BJ (cell line): ENCODE measurements at places on chromosomes 2 and 18. TPM values are rescaled to one million over a fixed set of nuclear protein-coding genes. Genes with fewer than 3 reads are reported as not detected.

Gene CDKL4
- polyA plus RNA-seq: not detected in 2 replicates

Gene RAB6C
- polyA plus RNA-seq: not detected in 2 replicates

Gene DNAJC5G
- polyA plus RNA-seq: not detected in 2 replicates

Gene POTEC
- not detected in 2 replicates for polyA plus RNA-seq

Gene SULT1C4
- 0.05 TPM in 1 of 2 replicates, not detected in the other for polyA plus RNA-seq

Gene GCG
- not detected in 2 replicates for polyA plus RNA-seq

Gene ALPI
- not detected in 2 replicates for polyA plus RNA-seq

GRCh38 chr18:40841063-40841462, 1114.0 kb upstream of the PIK3C3 start:
- DNase-seq: no peak

DNA sequence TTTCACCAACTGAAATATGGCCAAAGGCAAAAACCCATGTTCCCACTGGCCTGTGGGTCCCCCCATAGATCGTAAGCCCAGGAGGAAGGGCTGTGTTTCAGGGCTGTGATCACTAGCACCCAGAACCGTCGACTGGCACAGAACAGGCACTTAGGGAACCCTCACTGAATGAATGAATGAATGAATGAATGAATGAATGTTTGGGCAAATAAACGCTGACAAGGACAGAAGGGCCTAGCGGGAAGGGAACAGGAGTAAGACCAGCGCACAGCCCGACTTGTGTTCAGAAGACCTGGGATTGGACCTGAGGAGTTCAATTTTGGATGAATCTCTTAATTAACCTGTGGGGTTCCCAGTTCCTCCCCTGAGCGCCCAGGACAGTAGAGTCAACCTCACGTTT, 76.2 kb downstream of the TPO start:
- no peak for DNase-seq

DNA sequence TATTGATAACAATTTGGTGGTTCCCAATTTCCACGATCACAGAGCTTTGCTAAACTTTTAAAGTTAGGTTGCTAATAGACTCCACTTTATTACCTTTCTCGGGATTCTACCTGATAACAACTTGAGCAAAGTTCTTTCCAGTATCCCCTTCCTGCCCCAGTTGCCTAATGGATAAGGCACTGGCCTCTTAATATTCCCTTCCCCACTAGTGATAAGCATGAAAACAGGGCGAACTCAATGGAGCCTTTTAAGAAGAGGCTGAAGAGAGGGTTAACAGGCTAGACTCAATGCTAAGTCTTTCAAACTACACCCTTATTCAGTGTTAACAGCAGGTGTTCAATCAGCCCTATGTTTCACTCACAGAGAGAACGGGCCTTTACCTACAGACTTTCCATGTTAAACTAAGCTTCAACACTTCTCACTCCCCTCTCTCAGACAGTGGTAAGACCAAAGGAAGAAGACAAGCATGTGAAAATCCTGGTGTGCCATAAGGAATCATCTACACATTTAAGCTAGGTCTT, 75.8 kb downstream of the ANKRD44 start:
- DNase-seq: no peak

- DNase-seq: no peak
Measured at GRCh38 chr2:33526921-33527320, 50.5 kb downstream of the RASGRP3 start.

DNA sequence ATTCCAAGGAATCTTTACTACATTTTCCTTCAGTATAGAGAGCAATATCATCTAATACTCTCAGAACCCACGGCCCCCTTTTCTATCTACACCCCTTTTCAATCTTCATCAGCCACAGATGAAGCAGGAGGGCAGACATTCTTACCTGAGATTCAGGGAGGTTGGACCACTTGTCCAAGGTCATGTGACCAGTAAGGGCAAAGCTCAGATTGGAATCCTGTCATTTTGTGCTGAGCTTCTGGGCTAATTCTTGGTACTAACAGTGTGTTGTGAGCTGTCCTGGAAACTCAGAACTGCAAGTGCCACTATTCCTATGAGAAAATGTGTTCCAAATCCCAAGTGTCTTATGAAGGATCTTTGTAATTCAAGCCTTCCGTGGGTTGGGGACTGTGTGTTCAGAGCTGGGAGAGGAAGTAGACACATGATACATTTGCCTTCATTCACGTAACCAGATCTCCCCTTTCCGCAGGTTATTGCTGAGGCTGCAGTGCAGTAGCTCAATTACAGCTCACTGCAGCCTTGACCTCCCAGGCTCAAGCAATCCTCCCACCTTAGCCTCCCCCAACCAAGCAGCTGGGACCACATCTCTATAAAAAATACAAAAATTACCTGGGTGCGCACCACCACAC, 3.3 kb downstream of the CHRNA1 start:
- DNase-seq: no peak

GRCh38 chr2:234476766-234477165, 20.1 kb downstream of the ARL4C start:
- DNase-seq: no peak

DNA sequence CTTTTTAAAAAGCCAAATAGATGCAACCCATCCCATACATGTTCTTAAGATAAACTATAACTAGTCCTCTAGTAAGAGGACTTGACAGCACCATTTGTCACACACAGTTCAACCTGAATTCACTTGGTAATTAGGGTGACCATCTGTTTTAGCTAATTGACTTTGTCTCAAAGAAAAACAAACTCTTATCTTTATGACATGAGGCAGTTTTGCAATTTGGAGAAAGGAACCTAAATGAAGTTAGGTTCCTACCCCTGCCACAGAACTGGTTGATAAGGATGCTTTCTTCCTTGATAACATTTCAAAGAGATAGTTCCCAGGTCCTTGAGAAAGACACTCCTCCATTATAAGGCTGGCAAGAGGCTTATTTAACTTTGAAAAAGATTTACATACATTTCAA, 57.4 kb upstream of the LRRTM1 start:
- no peak for DNase-seq

DNA sequence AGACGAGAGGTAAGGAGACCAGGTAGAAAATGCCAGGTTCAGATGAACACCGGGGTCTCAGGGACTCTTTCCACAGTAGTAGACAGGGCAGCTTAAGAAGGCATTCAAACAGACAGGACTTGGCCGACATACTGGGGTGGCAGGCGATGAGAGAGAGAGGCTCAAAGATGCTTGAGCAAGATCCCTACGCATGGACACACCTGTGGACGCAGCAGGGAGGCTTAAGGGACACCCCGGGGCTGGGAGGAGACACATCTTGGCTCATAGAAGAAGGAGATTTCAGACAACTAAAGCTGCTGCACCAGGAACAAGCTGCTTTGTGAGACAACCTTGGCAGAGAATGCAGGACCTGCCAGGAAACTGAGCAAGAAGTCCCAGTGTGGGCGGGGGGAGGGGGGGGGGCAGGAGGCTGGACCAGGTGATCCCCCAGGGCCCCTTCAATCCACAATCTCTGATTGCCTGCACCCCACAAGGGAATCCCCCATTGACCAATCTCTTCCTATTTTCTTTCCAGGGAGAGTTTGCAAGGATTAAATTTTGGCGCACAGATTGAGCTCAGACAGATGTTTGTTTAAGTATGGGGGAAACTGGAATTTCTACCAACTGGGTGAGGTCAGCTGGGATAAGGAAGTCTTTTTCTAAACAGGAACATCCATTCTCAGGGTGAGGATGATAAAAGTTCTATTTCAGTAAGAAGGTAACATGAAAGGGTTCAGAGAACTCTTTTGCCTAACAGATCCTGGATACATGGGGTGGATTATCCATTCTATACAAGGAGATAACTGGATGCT, 400.7 kb downstream of the NBAS start:
- DNase-seq: no peak

GRCh38 chr2:241666627-241667400, 19.8 kb downstream of the DTYMK start:
- no peak for DNase-seq

GRCh38 chr2:149089068-149089467, 50.6 kb downstream of the LYPD6B start:
- DNase-seq: no peak

DNA sequence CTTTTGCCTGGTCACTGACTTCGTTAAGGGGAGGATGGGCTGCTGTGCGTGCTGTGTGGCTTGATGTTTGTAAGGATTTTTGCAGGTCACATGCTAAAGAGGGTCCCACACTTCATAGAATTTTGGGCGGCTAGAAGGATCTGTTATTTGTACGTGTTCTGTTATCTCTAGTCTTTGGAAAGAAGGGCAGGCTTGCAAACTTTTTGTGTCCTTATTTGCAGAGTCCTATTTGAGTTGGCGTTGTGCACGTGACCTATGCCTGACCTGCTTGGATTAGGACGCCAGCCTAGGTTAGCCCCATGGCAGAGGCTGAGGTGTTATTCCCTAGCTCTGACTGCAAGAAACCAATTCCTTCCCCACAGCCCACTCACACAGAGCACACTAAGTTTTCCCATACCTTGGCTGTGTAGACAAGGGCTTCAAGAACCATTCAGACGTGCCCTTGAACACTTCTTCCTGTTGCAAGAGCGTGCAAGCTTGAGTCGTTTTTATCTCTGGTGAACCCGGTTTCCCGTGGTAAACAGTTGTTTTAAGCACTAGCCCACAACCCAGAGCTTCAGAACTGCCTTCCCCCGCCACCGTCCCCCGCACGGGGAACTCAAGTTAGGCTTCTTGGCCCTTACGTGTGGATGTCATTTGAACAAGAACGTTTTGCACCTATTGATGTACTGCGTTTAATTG, 94.6 kb downstream of the LDLRAD4 start:
- no peak for DNase-seq

- no peak for DNase-seq
Measured at GRCh38 chr2:34738691-34739090, 1139.6 kb upstream of the FAM98A start.

DNA sequence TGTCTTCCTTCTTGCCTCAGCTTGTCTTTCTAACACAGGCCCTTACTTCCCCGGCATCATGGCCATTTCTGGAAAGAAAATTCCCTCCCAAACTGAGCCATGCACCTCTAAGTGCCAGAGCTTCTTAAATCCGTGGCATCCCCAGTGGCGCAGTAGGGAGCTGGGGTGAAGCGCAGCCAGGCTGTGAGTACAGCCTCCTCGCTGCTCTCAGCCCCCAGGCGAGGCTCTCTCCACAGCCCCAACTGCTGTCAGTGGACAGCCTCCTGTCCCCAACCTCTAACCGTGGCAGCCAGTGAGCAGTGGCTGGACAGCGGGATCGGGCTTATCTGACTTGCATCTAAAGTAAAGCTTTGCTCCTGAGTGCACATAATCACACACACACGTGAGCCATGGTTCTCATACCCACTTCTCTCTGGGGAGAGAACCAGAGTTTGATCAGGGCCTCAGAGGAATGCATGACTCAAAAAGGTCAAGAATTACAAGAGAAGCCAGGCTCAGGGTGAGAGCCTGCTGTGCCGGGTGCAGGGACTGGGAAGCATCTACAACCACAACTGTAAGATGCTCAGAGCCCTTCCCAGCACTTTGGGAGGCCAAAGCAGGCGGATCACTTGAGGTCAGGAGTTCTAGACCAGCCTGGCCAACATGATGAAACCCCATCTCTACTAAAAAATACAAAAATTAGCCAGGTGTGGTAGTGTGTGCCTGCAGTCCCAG, 50.7 kb downstream of the SFXN5 start:
- DNase-seq: peak; percentile 22

- no peak for DNase-seq
Measured at GRCh38 chr2:212592695-212593094, 54.1 kb upstream of the ERBB4 start.

DNA sequence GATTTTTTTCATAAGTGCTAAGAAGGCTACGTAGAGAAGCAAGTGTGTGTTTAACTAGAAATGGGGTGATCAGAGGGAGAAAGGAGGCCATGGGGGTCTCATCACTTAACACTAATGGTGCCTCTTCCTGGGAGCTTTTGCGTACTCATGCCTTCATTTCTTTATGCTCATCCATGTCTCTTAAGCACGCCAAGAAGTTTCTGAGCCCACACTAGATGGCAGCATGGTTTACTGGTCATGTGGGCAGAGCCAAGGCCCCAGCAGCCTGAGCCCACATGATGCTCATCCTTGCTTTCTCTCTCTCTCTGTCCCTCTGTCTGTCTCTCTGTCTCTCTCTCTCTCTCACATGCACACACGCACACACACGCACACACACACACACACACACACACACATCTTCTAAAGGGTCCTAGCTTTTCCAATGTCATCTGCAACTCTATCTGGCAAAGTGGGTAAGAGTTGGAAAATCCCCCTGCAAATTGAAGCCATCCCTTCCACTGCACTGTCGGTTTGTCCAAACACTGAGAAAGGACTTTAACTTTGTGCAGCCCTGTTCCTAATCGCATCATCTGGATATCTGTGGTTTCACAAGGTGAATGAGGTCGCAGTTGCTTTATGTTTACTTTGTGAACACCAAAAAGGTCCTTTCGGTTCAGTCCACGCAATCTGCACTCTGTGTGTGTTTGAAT, 137.1 kb upstream of the CCDC68 start:
- DNase-seq: peak; percentile 54

DNA sequence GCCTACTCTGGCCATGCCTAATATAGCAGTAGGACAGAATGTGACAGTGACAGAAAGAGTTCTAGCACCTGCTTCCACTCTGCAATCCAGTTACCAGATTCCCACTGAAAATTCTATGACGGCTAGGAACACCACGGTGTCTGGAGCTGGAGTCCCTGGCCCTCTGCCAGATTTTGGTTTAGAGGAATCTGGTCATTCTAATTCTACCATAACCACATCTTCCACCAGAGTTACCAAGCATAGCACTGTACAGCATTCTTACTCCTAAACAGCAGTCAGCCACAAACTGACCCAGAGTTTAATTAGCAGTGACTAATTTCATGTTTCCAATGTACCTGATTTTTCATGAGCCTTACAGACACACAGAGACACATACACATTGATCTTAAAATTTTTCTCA, 45.2 kb upstream of the TTR start:
- no peak for DNase-seq

- no peak for DNase-seq
Measured at GRCh38 chr2:65357095-65357958, 75.1 kb downstream of the SPRED2 start.

- no peak for DNase-seq
Measured at GRCh38 chr2:171972329-171972982, 27.3 kb upstream of the METAP1D start.

DNA sequence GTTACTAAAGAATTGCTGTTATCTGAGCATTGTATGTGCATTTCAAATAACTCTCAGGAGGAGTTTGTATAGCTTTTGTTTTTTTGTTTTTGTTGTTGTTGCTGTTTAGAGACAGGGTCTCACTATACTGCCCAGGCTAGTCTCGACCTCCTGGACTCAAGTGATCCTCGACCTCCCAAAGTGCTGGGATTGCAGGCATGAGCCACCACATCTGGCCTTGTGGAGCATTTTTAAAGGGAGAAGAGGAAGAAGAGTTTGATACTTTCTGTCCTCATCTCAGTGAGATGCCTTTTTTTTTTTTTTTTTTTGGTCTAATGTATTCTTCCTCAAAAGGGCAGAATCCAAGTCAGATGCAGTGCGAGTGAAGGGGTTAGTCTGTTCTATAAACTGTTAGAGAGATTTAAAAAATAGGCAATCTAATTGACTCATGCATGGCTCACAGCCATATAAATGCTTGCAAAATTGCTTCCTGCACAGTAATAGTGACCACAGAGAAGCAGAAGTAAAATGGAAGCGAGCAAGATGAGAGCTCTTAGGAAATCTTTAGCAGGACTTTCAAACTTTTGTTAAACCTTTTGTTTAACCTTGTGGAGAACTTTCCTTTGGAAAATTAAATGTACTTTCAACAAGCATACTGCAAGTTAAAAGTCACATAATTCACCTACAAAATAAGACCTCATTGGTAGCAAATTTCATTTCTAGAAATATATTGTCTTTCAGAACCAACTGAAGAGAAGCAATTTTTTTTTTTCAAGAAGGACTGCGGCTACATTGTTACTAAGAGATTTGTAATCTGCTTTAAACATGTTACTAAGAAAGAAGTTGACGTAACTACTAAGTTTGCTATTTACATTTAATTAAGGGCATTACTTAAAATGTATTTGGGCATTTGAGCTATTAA, 52.3 kb upstream of the ROCK1 start:
- peak; percentile 79 for DNase-seq

GRCh38 chr2:49026706-49027105, 127.6 kb downstream of the FSHR start:
- no peak for DNase-seq
